ENCODE measurements at places on chromosomes 2 and 18.

- DNase-seq: peak; percentile 26
Measured at GRCh38 chr18:79069717-79070151, 540 bp downstream of the ATP9B start.

- DNase-seq: peak; percentile 58
Measured at GRCh38 chr2:177296040-177296439, 31.5 kb upstream of the NFE2L2 start.

GRCh38 chr18:2656237-2656980 lies 883 bp downstream of the SMCHD1 start:
- DNase-seq: no peak

- no peak for DNase-seq
Measured at GRCh38 chr2:23826771-23827170, 100.2 kb downstream of the ATAD2B start.

- DNase-seq: no peak
Measured at GRCh38 chr2:39114771-39115170, 6.1 kb downstream of the SOS1 start.

GRCh38 chr2:140363131-140363530 lies 1582.9 kb upstream of the NXPH2 start:
- DNase-seq: peak; percentile 16

DNA sequence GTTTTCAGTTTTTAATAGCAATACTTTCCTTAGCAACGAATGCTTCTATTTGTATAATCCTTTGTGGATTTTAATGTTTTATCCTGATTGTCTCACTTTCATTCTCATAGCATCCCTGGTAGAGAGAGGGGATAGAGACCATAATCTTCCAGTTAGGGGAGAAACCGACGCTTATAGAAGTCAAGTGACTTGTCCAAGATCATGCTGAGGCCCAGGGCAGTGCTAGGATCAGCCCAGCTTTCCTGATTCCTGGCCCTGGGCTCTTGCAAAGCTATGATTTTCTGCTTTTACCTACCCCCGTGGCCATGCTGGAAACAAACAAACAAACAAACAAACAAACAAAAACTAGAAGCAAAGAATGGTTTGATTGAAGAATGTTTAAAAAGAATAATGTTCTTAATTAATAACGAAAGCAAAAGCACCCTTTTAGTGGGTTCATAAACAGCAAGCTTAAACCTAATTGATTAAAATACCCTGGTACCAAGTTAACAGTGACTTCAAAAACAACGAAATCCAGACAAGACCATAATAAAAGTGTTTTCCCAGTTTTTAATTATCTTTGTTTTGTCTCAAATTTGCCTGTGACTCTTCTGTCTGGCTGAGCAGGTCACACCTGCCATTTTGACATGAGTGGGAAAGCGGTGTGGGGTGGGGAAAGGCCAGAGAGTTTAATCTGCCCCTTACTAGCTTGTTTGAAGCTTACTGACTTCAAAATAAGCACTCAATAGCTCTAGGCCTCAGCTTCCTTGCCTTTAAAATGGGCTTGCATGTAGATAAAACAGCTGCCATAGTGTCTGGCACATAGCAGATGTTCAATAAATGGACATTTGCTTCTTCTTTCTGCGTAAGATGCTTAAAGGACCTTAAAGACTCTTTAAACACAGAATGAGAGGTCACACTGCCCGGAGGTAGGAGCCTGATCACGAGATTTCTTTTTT lies 116.6 kb upstream of the MYCN start:
- no peak for DNase-seq

DNA sequence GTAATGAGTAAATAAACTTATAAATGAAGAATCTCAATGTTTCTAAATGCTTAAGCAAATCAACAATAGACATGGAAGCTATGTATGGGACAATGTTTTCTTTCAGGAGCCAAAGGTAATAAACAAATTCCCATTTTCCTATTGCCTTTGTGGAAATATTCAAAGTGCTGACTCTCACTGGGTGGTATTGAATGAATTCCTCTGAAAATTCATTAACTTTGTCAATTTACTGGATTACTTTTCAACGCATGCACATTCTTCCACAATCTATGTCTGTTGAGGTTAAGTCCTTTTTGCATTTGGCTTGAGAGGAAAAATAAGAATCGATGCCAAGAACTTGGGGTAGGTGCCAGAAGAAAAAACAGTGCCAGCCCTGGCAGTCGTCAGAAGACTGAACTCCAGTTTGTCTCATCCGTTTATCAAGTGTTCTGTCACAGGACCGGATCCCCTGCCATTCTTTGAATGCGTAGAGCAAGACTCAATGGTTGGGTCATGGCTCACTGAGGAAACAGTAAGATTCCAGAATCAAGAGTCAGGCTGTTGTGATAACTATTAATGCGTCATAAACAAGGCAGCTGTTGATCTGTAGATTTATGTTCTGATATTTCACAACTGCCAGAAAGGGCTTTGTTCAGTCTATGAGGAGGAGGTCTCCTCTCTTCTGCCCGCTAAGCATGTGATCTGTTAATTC lies 133.3 kb downstream of the GFPT1 start:
- peak; percentile 47 for DNase-seq

GRCh38 chr2:68352651-68353391 lies 12.3 kb upstream of the PLEK start:
- DNase-seq: no peak

DNA sequence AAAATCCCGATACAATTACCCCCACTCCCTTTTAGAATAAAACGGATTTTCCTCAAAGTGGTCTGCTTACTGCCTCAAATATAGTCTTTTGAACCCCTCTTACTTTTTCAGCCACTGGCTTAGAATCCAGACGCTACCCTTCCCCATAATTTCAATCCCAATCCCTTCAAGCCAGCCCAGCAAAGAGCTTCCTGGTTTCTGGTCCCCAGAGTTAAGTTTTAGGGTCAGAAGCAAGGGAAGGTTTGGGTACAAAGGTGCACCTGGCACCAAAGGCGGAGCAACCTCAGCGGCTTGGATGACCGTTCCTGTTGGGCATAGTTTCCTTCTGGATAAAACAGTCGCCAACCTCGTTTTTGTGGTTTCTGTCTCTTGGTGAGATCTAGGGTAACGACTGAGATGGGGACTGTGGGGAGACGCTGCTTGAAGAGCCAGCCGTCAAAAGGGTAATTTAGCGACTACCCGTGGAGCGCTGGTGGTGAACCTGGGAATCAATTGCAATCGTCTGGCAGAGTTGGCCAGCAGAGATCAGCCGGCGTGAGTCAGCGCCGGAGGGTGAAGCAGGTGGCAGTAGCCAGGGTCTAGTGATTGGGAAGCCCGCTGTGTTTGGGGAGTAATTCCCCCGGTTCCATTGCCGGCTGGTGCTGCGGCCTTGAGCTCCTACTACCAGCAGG lies 1.6 kb downstream of the FEV start:
- no peak for DNase-seq

GRCh38 chr2:120368086-120368485 lies 22.1 kb downstream of the INHBB start:
- no peak for DNase-seq

- peak; percentile 22 for DNase-seq
Measured at GRCh38 chr2:236568068-236568921, 1.3 kb upstream of the ACKR3 start.

- DNase-seq: no peak
Measured at GRCh38 chr2:20939931-20940795, 103.7 kb downstream of the APOB start.

DNA sequence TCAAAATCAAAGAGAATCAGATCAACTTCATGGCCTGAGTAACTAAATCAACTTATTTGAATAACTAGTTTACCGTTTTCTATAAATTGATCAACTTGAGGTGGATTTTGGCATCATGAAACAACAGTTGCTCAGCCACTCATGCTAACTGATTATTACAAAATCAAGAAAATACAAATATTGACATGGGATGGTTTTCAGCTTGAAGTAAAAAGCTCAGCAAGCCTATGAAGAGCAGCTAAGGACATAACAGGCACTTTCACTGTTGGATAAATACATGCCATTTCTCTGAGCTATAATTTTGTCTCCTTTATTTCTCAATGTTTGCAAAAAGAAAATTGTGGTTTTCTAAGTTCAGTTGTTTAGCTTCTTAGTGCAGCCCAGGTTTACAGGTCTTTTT lies 18.9 kb downstream of the SRD5A2 start:
- DNase-seq: no peak

DNA sequence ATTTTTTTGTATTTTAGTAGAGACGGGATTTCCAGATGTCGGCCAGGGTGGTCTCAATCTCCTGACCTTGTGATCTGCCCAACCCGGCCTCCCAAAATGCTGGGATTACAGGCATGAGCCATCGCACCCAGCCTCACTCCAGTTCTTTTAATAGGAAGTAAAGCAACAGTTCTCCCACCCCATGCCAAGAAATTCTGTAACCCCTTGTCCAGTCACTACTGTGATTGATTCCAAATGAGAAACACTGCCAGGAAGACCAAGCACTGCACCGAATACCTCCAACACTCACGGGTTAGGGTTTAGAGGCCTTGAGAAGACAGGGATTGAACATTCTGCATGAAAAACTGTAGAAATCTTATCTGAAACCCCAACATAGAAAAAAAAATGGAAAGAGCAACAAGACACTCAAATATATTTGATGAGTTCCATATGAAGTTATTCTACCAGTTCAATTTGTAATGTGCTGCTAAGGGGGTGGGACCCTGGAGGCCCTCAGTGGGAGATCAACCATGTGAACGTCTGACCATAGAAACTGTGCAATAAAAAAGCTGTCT lies 48.2 kb upstream of the BIN1 start:
- no peak for DNase-seq

- DNase-seq: no peak
Measured at GRCh38 chr2:196067088-196067382, 1.6 kb downstream of the DNAH7 start.

- DNase-seq: no peak
Measured at GRCh38 chr2:180559771-180560170, 420.6 kb upstream of the UBE2E3 start.

DNA sequence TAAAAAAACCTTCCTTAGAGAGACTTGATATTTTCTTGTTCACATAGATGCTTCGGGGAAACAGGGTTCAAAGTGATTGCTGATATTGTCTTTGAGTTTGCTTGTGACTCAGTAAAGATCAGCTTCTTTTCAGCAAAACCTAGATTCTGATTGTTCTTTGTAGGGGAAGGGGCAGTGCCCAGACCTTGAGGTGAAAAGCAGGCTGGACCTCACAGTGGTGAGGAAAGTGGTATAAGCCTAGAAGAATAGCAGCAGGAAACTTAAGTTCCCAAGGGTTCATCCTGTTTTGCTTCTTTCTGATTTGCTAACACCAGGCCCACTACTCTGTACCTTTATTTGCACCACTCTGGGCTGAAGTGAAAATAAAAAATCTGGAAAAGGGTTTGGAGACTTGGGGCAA lies 20.9 kb downstream of the UBXN4 start:
- DNase-seq: no peak

DNA sequence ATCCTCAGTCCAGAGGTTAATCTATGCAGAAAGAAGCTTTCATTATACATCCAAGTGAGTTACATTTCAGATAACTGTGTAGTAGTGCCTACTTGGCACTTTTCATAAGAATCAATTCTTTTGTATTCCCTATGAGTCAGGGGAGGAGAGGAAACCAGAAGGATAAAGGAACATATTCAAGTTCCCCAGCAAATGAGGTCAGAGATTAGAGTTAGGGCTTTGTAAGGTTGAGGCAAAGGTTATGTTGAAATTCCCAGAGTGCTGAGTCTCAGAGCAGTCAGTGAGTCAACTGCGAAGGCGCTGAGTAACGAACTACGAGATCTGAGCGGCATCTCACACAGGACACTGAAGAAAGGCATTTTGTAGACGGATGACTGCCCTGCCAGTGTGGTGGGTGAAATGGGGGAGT lies 25.1 kb upstream of the ME2 start:
- no peak for DNase-seq

DNA sequence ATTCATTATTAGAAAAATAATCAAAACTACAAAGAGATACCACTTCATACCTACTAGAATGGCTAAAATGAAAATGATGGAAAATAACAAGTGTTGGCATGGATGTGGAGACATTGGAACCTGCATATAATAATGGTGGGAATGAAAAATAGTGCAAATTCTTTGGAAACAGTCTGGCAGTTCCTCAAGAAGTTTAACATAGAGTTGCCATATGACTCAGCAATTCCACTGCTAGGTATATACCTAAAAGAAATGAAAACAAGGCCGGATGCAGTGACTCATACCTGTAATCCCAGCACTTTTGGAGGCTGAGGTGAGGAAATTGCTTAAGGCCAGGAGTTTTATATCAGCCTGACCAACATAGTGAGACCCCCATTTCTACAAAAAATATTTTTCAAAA lies 41.6 kb upstream of the ACYP2 start:
- DNase-seq: no peak

DNA sequence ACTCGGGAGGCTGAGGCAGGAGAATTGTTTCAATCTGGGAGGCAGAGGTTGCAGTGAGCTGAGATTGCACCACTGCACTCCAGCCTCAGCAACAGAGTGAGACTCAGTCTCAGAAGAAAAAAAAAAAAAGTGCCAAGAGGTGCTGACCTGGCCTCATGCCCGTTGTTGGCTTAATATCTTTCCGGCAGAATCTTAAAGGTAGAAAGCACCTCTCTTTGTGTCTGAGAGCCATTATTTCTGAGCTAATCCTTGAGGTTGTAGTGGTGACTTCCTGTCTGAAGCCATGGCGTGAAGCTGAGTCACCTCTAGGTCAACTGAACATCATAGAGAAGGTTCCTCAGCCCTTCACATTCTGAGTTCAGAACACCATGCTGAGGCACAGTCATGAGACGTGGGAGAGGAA lies 60.4 kb downstream of the WDSUB1 start:
- DNase-seq: no peak

- no peak for DNase-seq
Measured at GRCh38 chr2:26672112-26672817, 20.3 kb upstream of the KCNK3 start.

GRCh38 chr18:36640021-36640952 lies 188.5 kb downstream of the TPGS2 start:
- DNase-seq: no peak

- no peak for DNase-seq
Measured at GRCh38 chr2:26970928-26971627, 641 bp downstream of the MAPRE3 start.

DNA sequence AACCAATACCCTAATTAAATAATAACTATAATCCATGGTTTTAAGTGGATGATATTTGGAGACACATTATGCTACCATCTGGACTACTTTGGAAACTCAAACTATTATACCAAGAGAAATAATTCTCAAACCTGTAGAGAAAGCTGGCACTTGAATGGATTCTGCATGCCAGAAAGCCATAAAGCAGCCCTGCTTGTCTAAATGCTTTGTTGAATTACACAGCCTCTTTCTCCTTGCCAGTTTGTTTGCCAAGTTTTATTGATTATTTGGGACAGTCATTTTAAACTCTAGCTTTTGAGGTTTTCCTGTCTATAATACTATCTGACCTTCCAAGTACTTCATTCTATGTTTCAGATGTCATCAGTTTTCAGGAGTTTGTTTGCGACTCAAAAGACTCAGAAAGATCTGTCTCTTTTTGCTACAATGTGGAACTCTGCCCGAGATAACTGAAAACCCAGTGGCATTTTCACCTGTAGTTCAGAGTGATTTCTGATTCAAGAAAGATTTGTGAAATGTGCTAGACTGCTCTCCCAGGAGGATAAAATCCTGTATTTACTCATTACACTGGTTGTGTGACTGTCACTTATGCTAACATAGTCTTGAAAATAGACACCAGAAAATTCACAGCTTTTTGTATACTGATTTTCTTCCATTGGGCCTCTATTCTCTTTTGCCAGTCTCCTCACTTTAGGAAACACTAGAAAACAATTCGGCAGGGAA lies 29.2 kb upstream of the MBOAT2 start:
- no peak for DNase-seq

GRCh38 chr2:166042768-166043390 lies 84.9 kb downstream of the SCN1A start:
- DNase-seq: no peak

GRCh38 chr2:216683846-216684245 lies 11.5 kb downstream of the IGFBP5 start:
- peak; percentile 9 for DNase-seq

GRCh38 chr2:39120521-39120770 lies 405 bp downstream of the SOS1 start:
- no peak for DNase-seq

Measured in pons (tissue), 1 donor.